Activated naive CD8-positive, alpha-beta T cell treated with anti-CD3 and anti-CD28 coated beads for 36 hours (primary cell): ENCODE measurements at places on chromosomes 13 and 19.

DNA sequence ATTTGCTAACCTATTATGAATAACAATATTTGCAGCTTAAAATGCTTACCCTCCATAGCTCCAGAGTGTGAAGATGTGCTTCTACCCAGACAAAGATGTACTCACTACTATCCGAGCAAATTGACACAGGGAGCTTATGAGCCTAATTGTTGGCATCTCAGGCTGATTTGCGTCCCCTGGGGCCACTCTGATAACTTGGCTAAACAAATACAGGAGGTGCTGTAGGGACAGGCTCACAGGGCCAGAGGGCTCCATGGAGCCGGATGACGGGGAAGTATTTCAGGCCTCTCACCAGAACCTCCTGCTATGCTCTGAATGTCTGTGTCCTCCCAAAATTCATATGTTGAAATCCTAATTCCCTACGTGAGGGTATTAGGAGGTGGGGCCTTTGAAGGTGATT, 26.7 kb upstream of the C19orf12 start:
- H3K4me3 ChIP-seq, result no peak overlapping the region
- H3K4me1 ChIP-seq, result no peaks in the 10 kb centered on the region
- H3K27ac ChIP-seq, result no peak overlapping the region
- no peak for DNase-seq

DNA sequence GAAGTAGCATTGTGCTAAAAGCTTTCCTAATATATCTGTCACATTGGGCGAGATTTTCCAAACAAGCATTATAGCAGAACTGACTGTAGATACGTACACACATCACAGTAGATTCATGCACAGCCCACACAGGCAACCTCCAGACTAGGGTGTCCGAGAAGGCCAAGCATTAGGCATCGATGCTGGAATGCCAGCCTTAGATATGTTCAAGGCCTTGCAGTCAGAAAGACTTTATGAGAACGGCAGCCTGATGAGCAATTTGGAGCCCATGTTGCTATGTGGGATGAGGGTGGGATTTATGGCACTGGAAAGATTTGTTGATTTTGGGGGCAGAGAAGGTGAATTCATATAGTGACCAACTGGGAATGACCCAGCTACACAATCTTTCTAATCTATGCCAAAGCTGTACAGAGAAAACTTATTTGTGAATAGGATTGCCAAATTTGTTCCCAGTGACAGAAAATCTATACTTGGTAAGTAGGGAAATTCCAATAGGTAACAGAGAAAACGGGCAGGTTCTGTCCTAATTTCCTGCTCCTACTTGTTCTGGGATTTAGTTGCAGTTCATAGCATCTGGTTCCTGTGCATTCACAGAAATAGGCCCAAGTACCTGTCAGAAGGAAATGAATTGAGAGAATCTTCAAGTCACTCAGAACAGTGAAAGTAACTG, 31.0 kb upstream of the SPRY2 start:
- DNase-seq, result no peak
- H3K4me1 ChIP-seq, result no peaks in the 10 kb centered on the region
- no peak overlapping the region for H3K4me3 ChIP-seq
- H3K27ac ChIP-seq, result no peak overlapping the region

DNA sequence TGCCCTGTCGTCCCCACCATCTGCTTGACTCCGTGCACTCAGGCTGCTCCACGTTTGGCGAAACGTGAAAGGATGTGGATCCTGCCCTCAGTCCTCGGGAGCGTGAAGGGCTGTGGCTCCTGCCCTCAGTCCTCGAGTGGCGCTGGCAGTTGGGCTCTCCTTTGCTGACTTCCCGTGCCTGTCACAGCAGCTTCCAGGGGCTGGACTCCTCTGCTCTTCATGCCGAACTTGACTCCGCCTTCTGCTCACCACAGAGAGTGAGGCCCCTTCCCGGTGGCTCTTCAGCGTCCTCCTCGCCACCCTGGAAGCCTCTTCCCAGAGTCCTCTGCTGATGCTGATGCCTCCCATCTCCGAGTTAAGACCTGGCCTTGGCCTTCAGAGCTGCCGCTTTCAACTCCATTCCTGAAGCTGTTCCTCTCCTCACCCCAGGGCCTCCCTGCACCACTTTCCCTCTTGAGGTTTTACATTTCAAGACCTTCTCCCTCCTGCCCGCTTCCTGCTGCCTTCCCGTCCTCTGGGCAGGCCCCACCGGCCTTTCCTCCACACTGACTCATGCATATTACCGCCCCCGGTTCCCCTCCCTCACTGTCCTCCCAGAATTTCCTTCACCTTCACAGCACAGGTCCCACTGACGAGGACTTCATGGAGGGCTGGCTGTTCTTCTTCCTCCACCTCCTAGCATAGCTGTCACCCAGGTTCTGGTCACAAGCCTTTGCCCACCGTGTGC, 111.7 kb downstream of the SHISA2 start:
- H3K27ac ChIP-seq, result no peak overlapping the region
- H3K36me3 ChIP-seq, result no peaks in the 10 kb centered on the region
- no peaks in the 10 kb centered on the region for H3K27me3 ChIP-seq
- no peak for DNase-seq
- no peak overlapping the region for H3K4me3 ChIP-seq

DNA sequence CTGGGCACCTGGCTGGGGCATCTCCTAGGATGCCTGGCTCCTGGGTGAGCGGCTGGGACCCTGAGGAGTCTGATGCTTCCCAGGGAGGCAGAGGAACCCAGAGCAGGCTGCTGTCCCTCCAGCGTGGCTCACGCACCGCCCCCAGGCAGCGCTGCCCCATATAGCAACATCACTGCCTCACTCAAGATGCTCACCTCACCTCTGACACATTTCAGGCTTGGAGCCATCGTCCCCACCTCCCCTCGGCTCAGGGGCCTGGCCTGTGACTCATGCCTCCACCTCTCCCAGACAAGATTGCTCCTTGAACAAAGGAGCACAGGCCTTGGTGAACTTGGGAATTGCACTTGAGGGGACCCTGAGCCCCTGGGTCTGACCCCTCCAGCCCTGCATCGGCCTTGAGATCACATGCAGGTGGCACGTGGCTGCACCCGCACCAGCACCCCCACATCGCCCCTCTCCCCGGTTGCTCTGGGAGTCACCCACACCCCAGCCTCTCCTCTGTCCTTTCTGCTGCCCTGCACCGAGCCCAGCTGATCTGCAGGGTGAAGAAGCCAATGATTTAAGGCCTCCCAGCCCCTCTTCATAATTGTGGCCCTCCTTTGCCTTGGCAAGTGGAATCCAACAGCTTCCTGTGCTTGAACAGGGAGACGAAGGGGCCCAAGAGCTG, 11.2 kb downstream of the CEBPA start:
- peaks cover 56% of the 10 kb centered on the region for H3K27me3 ChIP-seq
- H3K4me3 ChIP-seq, result no peak overlapping the region
- H3K27ac ChIP-seq, result no peak overlapping the region
- DNase-seq, result no peak
- peaks cover 2% of the 10 kb centered on the region for H3K4me1 ChIP-seq
- H3K36me3 ChIP-seq, result no peaks in the 10 kb centered on the region

GRCh38 chr13:69155136-69155535, 952.5 kb upstream of the ATXN8OS start:
- H3K27me3 ChIP-seq, result no peaks in the 10 kb centered on the region
- H3K4me1 ChIP-seq, result no peaks in the 10 kb centered on the region
- no peak overlapping the region for H3K4me3 ChIP-seq
- no peak overlapping the region for H3K27ac ChIP-seq

- DNase-seq, result no peak
- peak within 1 kb of the TSS; percentile 94 for H3K4me3 ChIP-seq
- H3K27me3 ChIP-seq, result no peaks in the 10 kb centered on the region
- H3K27ac ChIP-seq, result peak within 1 kb of the TSS; percentile 95
- peaks cover 22% of the 10 kb centered on the region for H3K4me1 ChIP-seq
Observed at GRCh38 chr19:44891016-44891882, at the start of gene TOMM40. TOMM40 (plus strand) TSS chr19:44891254; CDS start chr19:44891416, 162 bp downstream.

DNA sequence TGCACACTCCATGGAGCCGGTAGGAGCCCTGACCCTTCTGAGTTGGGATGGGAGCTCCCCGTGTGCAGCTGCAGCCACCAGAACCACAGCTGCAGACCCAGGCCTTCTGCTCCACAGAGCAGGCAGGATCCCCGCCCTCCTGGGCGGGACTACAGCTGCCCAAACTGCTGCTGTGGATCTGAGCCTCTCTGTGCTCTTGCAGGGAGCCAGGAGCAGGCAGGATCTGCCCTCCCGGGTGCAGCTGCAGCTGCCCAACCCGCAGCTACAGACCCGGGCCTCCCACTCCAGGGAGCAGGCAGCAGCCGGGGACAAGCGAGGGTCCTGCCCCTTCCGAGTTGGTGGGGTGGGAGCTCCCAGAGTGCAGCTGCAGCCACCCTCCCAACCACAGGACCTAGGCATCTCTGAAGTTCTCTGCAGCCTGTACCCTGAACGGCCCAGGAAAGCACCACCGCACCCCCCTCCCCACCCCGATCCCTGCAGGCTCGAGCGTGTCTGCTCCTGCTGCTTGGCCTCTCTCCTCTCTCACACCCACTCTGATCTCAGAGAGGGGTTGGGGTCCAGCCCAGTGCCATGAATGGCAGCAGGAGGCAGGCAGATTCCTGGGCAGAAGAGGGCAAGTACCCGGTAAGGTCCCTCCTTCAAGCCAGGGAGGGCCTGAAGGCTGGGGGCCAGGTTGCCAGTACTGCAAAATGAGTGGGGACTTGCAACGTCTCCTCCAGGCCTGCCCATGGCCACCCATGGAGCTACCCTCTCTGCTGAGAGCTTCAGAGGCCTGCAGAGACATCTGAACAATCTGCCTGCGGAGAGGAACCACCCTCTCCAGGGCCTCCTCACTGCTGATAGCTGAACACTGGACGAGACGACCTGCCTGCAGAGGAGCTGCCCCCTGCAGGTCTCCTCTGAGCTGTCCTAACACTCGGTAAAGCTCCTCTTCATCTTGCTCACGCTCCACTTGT, 16.4 kb upstream of the EMP3 start:
- no peaks in the 10 kb centered on the region for H3K36me3 ChIP-seq
- no peak overlapping the region for H3K27ac ChIP-seq
- H3K4me3 ChIP-seq, result no peak overlapping the region
- no peak for DNase-seq
- H3K27me3 ChIP-seq, result no peaks in the 10 kb centered on the region
- H3K4me1 ChIP-seq, result no peaks in the 10 kb centered on the region

- H3K4me3 ChIP-seq, result no peak overlapping the region
- H3K27me3 ChIP-seq, result peaks cover 33% of the 10 kb centered on the region
- no peaks in the 10 kb centered on the region for H3K36me3 ChIP-seq
- peaks cover 13% of the 10 kb centered on the region for H3K4me1 ChIP-seq
- no peak overlapping the region for H3K27ac ChIP-seq
Observed at GRCh38 chr19:54168174-54168917, 4.6 kb downstream of the TMC4 start.

DNA sequence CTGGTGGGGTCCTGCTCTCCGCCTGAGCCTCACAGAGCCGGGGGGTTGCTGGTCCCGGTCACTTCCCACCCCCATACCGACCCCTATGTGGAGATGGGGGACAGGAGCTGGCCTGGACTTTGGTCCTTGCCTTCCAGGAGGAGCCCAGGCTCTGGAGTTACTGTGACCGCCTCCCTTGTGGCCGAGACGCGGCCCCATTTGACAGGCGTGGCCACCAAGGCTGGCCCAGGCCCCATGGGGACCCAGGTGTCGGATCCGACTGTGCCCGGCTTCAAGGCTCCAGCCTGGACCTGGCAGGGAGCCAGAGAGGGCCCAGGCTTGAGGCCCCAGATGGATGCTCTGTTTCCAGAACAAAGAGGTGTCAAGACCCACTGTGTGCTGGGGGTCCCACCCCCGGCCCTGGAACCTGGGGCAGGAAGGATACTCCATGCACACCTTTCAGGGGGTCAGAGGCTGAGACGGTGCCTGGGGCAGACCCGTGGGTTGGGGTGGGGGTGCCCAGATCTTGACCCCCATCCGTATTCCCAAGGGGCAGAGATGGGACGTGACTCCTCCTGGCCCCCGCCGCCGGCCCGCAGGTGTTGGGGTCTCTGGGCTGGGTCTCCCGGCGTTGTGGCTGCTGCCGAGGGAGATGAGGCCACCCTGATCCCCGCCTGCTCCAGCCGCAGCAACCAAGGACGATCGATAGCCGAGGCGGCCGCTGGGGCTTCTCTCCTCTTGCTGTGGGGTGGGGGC, 47.8 kb upstream of the TCF3 start:
- H3K4me1 ChIP-seq, result peaks cover 7% of the 10 kb centered on the region
- H3K27me3 ChIP-seq, result peaks cover 35% of the 10 kb centered on the region
- H3K27ac ChIP-seq, result no peak overlapping the region
- no peak overlapping the region for H3K4me3 ChIP-seq

DNA sequence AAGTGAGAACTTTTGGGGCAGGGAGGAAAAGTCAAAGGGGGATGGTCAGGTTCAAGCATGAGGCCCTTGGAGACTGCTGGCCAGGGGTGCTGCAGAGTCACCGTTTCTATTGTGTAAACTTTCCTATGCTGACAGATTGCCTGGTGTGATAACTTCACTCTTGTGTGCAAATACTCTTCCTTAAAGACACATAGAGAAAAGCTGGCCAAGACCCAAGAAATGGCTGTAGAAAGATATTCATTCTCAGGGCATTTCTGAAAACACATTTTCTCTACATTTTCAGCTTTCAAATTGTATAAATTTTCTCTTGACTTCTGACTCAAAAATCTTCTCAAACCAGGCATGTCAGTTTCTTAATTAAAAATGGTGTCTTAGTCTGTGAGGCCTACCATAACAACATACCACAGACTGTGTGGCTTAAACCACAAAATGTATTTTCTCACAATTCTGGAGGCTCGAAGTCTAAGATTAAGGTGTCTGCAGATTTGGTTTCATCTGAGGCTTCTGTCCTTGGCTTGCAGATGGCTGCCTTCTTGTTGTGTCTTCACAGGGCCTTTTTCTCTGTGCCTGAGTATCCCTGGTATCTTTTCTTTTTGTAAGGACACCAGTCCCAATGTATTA, 304.5 kb downstream of the KCNRG start:
- no peak for DNase-seq
- no peak overlapping the region for H3K27ac ChIP-seq
- H3K4me3 ChIP-seq, result no peak overlapping the region
- H3K4me1 ChIP-seq, result peaks cover 16% of the 10 kb centered on the region

DNA sequence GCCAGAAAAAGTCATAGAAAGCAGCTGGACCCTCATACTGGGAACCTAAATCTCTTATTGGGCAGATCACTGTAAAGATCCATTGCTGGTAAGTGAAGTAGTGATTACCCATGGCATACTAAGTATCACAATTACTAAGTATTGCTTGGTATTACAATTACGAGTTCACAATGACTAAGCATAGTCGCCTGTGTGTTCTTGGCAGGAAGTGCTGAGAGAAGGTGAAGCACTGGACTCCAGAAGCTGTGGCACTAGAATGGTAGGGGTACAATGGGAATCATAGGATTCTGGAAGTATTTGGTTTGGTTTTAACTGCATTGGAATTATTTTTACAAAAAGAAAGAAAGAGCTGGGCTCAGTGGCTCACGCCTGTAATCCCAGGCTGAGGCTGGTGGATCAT, 20.3 kb downstream of the LGALS16 start:
- peaks cover 24% of the 10 kb centered on the region for H3K27me3 ChIP-seq
- H3K4me3 ChIP-seq, result no peak overlapping the region
- DNase-seq, result no peak
- no peaks in the 10 kb centered on the region for H3K36me3 ChIP-seq
- peaks cover 36% of the 10 kb centered on the region for H3K4me1 ChIP-seq

- H3K27ac ChIP-seq, result no peak overlapping the region
- H3K27me3 ChIP-seq, result peaks cover 9% of the 10 kb centered on the region
Observed at GRCh38 chr13:95509521-95510310, 42.8 kb upstream of the CLDN10 start.

- no peaks in the 10 kb centered on the region for H3K4me1 ChIP-seq
- H3K27me3 ChIP-seq, result peaks cover 15% of the 10 kb centered on the region
- no peaks in the 10 kb centered on the region for H3K36me3 ChIP-seq
- H3K27ac ChIP-seq, result no peak overlapping the region
- no peak overlapping the region for H3K4me3 ChIP-seq
Observed at GRCh38 chr13:26583662-26584061, 26.2 kb downstream of the WASF3 start.
